Bronchial epithelial cell (primary cell): ENCODE measurements at places on chromosomes 7 and 10. TPM values are rescaled to one million over a fixed set of nuclear protein-coding genes. Genes with fewer than 3 reads are reported as not detected.

GRCh38 chr10:114279901-114280644 lies 41.0 kb downstream of the VWA2 start:
- peak; percentile 78 for DNase-seq

DNA sequence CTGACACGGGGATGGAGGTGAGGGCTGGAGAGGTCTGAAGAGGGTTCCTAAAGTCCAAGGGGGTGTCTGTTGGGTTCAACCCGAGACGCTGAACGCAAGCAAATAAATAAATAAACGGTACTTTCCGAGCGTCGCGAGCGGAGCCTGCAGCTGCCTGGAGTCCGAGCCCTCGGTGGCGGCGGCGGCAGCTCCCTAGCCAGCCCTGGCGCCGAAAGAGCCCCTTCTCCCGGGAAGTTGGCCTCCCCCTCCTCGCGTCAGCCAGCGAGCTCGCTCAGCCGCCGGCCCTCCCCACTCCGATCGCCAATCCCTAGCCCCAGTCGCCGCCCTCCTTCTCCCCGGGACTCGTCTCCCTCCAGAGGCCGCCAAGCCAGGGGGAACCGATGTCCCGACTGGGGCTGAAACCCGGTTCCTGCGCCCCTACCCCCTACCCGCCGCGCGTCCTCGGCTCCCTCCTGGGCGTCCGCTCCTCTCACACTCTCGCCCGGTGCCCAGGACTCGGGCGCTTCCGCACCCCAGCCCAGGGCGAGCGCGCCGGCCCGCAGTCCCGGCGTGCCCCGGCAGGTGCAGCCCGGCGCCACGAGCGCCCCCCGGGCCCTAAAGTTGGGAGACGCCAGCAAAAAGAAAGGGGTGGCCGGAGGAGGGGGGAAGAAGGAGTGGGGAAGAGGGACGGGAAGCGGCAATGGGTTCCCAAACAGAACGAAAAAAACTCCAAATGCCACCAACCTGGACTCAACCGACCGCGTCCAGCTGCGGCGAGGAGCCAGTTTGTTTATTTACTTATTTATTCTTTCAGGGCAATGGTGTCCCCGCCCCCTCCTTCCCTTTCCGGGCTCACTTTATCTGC lies at the start of gene GFRA1:
GFRA1 (minus strand) TSS at position 767 of the 844 bp plus-strand sequence. CDS start 1,177 bp downstream, outside the sequence.
- DNase-seq = no peak

Gene ENTPD1
- not detected in 2 replicates for total RNA-seq

- DNase-seq = no peak
These were observed 84.9 kb upstream of the PPP1R17 start for GRCh38 chr7:31602041-31602625.

DNA sequence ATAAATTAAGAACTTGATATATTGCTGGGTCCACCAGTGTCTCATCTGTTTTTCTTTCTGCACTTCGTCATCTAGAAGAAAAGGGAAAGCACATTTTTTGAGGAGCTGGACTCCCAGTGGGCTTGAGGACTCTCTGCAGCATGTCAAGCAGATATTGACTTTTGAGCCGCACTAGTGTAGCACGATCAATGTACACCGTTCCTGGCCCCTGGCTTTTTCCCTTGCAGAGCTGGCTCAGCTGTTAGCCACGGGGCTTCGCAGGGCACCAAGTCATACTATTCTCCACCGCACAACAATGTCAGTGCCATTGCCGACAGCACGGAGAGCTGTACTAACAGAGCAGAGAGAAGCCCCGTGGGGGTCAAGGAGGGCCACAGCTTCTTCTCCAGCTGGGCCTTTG lies 235.4 kb upstream of the HABP2 start:
- DNase-seq = no peak

DNA sequence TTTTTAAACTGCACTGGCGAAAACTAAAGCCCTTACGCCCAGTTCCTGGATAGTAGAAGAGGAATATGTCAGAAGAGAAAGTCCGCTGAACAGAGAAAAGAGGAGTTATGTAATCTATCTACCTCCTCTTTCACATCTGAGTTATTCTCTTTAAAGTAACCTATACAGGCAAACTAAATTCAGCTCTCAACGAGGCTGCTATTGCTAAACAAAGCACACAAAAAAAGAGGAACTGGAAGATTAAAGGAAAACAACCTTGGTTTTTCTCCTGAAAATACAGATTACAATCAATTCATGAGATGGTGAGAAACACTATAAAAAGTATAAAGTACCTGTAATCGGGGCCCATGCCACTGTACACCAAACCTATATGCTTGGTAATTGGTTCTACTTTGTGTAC lies 5.8 kb downstream of the PSMA2 start:
- no peak for DNase-seq

DNA sequence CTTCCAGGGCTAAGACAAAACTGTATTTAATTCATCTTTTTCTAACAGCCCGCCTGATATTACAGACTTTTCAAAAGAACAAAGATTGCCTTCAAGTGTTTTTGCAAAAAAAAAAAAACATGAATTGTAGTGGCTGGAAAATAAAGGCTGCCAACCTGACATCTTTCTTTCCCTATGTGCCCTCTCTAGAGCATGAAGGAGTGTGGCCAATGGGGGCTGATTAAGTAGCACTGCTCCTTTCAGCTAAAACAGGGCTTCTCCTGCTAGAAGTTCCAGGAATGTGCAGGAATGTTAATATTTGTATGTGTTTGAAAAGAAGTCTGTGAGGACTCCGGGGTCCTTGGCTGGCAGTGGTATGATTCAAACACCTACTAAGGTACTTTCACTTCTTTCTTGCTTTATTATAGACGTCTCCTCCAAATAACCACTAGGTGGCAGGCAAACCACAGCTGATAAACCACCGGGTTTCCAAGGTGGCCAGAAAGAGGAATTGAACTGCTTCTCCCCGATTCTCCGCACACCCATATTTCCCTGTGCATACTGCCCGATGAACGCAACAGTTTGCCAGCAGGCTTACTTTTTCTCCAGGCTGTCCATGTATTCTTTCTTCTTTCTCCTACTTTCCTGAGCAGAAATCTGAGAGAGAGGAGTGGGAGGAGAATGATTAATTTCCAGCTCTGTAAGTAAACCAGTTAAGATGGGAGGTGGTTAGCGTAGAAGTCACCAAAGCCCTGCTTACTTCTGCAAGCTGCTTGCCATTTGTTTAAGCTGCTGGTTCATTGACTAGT lies 56.8 kb upstream of the DGKI start:
- peak; percentile 59 for DNase-seq

GRCh38 chr7:114364151-114364550 lies 50.5 kb upstream of the FOXP2 start:
- DNase-seq = no peak

GRCh38 chr7:101891936-101892640 lies 74.7 kb downstream of the CUX1 start:
- DNase-seq = no peak

GRCh38 chr10:78849115-78849514 lies 219.7 kb upstream of the ZMIZ1 start:
- DNase-seq = no peak

DNA sequence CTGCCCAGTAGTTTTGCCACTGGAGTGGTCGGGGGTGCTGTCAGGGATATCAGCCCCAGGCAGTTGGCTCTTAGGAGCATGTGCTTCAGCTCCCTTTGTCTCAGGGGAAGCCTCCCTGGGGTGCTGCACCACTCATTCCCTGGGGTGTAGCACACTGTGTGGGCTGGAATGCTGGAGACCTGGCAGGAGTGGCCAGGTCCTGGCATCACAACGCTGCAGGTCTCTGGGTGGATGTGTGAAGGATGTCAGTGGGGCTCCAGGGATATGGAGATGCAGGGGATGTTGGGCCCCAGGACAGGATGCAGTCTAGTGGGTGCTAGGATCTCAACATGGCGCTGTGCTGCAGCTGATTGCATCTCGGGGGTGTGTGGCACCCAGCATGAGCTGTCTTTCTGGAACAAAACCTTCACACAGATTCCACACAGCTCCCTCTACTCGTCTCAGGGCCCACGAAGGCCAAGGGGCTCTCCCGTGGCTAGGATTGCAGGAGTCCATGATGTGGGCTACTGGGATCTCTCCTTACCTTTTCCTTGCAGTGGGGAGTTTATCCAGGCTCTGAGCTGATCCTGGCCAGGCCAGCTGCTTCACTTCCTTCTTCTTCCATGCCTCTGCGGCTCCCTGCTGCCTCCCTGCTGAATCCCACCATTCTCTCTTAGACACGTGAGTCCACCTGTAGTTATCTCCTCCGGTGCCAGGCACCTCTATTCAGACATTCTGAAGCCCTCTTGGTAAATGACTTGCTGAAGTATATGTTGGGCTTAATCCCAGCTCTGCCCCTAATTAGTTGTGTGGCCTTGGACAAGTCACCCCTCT lies 295.1 kb downstream of the RPS24 start:
- DNase-seq = no peak

GRCh38 chr7:31707089-31707488 lies 20.1 kb downstream of the PPP1R17 start:
- DNase-seq = no peak

DNA sequence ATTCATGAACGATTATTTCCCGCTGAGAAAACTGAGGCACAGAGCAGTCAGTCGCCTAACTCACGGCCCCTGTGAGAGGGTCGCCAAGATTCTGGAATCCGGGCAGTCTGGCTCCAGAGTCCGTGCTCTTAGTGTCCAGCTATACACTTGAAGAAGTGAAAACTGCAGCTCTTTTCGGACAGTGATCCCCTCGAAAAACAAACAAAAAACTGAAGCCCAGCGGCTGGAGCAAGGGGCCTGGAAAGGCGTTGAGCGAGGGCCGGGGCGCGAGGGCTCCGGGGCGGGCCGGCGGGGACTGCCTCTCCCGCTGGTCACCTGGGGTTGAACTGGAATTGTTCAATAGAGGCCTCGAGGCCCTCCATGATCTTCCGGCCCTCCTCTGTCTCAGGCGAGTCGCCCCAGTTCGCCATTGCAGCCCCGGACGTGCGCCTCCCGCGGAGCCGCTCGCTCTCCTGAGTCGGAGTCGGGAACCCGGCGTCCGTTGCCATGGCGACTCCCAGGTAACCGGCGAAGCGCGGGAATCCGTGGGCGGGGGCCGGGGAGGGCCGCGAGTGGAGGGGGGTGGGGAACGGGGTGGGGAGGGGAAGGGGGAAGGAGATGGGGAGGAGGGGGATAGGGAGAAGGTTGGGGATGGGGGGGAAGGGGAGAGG lies 881 bp downstream of the C10orf67 start:
- no peak for DNase-seq
